CD4-positive, alpha-beta T cell treated with Interleukin-6 at 100 ng/mL for 8 hours (primary cell): ENCODE measurements at places on chromosomes 5 and 9.

- no peak for DNase-seq
Measured at GRCh38 chr5:39121315-39121714, 47.1 kb upstream of the RICTOR start.

- DNase-seq = no peak
Measured at GRCh38 chr5:139949710-139950109, 93.4 kb downstream of the NRG2 start.

- no peak for DNase-seq
Measured at GRCh38 chr9:69877852-69878514, 57.4 kb downstream of the CFAP95 start.

- DNase-seq = no peak
Measured at GRCh38 chr5:181234455-181235306, 9.0 kb downstream of the RACK1 start.

DNA sequence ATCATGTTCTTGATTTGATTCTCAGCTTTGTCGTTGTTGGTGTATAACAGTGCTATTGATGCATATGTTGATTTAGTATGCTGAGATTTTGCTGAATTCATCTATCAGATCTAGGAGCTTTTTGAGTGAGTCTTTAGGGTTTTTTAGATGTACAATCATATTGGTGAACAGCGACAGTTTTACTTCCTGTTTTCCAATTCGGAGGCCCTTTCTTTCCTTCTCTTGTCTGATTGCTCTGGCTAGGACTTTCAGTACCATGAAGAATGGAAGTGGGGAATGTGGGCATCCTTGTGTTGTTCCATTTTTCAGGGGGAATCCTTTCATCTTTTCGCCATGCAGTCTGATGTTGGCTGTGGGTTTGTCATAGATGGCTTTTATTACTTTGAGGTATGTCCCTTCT lies 100.4 kb downstream of the SGCD start:
- no peak for DNase-seq

DNA sequence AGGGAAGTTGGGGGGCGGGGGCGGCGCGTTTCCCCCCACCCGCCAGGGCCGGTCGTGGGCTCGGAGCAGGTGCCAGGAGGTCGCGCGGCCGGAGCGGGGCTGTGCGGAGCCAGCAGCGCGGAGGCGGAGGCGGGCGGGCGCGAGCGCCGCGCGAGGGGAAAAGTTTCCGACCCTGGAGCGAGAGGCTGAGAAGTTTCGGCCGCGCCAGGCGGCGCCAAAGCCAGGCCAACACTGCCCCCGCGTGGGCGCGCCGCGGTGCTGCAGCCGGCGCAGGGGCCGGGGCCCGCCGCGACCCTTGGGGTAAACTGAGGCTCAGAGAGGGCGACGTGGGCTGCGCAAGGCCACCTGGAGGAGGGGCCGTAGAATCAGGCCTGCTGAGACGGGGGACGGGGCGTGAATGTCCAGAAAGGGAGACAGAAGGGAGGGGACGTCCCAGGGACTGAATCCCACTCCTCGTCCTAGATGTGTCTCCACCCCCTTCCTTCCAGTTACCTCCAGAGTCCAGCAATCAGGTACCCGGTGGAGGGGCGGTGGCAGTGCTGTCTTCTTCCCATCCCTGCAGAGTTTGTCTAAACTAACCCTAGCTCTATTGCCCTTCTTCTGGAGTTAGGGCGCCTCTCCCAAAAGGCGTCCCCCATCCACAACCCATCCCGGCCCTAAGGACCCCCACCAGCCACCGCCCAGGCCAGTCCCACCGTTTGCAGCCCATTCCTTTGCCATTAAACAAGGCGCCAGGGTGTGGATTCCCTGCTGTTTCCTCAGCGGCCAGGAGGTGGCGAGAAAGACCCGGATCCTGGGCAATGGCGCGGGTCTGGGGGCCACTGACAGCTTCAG lies 10.2 kb downstream of the C9orf50 start:
- peak; percentile 68 for DNase-seq
